Kidney capillary endothelial cell (primary cell): ENCODE measurements at places on chromosomes 6 and 20.

GRCh38 chr20:25984933-25985332, 288.3 kb upstream of the ZNF337 start:
- peak; percentile 11 for DNase-seq

DNA sequence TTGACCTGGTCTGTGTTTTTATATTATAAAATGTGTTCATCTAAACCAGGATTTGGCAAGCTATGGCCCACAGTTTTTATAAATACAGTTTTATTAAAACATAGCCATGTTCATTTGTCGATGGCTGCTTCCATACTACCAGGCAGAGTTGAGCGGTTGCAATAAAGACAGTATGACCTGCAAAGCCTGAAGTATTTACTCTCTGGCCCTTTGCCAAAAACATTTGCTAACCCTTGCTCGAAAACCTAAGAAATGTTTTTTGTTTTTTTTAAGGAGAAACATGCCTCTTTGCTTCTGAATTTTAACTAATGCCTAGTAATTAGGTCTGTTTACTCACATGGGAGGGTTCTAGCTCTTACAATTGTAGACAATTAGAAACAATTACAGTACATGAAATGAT, 67.4 kb upstream of the SMIM28 start:
- no peak for DNase-seq

DNA sequence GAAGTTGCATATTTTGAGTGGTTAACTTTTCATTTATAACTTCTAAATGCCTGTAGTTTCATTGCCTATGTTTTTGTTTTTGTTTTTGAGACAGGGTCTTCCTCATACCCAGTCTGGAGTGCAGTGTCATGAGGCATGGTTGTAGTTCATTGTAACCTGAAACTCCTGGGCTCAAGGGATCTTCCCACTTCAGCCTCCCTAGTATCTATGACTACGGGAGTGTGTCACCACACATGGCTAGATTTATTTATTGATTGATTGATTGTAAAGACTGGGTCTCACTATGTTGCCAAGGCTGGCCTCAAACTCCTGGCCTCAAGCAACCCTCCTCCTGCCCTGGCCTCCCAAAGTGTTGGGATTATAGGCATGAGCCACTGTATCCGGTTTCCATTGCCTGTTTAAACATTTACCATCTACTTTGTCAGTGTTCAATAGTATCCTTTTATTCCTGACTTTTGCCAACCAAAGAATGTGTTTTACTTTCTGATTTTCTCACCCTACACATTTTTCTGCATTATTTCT, 144.6 kb downstream of the CDKAL1 start:
- DNase-seq, result no peak

DNA sequence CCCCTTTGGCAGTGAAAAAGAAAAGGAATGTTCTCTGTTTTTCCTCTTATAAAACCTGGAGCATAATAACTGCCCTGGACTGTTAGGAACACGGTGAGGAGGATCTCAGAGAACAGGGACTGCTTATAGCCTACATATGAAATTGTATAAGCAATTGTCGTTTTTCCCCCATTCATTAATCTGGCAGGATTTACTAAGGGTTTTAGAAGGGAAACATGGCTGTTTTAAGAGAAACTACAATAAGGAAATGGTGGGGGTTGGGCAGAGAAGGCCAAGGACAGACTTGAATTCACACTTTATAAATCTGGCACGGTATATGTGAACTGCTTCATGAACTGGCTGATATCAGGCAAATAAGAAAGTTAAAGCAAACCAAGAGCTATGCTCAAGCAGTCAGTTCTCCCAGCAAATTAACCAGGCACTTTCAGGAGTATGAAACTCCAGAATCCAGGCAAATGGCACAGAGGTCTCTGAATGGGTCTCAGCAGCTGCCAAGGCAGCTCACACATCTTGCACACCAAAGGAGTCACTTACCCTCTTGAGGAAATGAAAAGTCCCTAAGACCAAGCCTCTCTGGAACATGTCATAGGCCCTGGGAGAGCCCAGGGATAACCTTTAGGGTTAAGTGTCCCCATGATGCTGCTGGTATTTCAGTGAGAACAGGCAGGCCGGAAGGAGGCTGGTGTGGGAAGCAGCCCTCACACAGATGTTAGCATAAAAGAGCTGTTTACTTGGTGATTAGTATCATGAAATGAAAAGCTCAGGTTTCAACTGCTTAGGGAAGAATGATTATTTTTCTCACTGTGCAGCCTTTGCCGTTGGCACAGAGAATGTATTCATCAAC, 260.5 kb upstream of the MARCKS start:
- DNase-seq, result no peak

DNA sequence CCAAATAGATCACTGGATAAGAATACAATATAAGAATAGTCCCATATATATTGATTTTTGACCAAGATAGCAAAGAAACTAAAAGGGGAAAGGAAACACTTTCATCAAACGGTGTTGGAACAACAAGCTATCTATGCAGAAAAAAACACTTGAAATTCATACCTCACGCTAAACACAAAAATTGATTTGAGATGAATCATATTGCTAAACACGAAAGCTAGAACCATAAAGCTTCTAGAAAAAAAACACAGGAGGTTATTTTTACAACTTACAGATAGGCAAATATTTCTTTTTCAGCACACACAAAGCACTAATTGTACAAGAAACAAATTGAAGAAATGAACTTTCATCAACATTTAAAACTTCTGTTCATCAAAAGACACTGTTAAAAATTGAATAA, 36.7 kb upstream of the TMEM14A start:
- no peak for DNase-seq

DNA sequence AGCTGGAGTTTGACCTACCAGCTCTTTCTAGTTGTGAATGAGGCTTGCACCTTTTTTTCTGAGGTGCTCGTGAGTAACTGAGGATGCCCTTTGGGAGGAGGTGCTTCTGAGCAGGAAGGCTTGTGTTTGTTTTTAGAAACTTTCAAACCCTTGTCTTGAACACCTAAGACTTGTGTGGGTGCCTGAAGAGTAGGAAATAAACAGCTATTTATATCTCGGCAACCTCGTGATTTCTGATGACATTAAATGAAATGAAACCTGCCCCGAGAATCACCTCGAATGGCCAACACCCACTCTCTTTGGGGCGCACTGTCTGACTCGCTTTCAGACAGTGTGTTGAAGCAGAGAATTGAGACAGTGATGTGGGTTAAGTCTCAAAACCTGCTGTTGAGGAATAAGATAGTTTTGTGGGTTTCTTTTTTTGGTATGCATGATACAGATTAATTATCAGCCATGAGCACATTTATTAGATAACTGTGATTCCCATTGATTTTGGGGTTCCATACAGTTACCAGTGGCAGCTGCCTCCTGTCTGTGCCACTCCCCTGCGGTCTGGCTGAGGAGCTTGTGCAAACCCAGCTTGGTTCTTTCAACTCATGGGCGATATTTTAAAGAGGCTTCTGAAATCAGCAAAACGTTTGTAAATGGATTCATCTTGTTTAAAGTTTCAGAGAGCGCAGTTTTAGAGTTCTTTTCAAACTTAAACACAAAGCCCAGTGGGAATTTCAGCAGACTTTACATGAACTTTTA, 8.4 kb downstream of the IRF4 start:
- DNase-seq, result no peak

DNA sequence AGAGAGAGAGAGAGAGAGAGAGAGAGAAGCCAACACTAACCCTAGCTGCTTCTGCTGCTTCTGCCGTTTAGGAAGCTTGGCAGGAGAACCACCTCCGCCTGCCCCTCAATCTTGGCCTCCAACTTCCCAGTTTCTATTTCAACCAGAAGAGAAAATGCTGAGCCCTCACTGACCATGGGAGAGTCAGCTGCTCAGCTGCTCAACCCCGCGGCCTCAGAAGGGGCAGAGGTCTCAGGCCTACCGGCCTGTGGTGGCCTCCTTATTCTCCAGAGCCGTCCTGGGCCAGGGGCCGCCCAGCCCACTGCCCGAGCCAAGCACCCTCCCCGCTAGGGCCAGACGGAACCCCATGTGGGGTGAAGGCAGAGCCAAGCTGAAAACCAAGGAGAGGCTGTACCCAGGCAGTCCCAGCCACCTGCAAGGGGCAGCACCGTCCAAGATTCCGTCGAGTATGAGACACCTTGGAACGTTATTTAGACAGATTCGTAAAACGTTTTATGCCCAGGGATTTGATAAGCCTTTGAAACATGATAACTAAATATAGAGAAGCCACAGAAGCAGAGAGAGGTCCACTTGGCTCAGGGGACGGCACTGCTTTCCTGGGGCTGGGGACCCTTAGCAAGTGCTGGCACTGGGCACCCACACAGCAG, 116.6 kb downstream of the DLL1 start:
- DNase-seq, result no peak

DNA sequence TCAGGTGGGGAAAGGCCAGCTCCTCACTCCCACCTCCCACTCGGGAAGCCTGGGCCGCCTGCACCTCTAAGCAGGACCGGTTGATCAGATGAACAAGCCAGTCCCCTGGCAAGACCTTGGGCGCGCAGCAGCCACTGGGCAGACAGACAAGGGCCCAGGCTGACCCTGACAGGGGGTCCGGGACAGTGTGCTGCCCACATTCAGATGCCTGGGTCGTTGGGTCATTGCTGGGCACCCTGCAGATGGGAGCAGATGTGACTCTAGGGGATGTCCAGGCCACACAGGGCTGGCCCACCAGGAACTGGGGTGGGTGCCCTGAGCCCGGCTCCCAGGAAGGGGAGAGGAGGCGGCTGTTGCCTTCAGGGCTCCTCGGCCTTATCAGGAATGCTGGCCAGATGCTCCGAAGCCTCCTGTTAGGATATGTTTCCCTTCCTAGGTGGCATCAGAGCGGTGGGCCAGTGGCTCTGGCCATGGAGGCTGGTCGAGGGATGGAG, 17.3 kb upstream of the FRMD1 start:
- DNase-seq, result no peak

DNA sequence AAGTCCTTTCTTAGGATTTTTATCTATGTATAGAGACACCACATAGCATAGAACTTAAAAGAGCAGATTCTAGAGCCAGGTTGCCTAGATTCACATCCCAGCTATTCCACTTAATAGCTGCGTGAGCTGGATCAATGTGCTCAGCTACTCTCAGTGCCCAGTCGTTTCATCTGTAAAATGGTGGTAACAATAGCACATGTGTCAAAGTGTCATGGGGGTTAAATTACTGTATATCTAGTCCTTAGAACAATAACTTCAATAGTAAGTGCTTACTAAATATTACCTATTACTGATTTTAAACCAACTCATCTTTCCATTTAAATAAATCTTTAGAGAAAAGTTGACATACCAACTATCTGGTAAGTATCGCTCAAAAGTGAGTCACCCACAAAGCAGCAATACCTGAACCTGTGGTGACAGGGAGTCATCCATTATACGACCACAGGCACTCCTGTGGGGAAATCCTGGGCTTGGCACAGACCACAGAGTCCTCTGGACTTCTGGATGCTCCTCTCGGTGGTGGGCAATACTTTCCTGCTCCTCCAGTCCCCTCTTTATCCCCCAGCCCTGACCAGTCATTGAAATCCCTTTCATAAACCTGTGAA, 154.8 kb downstream of the PDSS2 start:
- DNase-seq, result no peak

DNA sequence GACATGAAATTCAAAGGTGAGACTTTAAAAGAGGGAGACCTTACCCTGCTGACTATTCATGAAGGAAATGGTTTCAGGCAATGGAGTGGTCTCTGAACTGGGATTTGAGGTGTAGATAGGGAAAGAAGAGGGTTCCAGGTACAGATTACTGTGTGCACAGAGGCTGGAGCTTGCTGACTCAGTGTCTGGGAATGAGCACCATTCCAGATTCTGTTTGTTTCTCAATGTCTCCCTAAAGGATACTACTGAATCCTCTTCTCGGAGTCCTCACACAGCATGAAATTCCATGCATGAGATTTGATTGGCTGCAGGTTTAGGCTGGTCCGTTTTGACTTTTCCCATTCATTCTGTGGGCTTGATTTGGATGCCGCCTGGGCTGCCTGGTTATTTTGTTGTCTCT, 49.0 kb downstream of the PPP1R14C start:
- no peak for DNase-seq

GRCh38 chr6:74091136-74091793, 395.3 kb downstream of the CD109 start:
- DNase-seq, result peak; percentile 58

DNA sequence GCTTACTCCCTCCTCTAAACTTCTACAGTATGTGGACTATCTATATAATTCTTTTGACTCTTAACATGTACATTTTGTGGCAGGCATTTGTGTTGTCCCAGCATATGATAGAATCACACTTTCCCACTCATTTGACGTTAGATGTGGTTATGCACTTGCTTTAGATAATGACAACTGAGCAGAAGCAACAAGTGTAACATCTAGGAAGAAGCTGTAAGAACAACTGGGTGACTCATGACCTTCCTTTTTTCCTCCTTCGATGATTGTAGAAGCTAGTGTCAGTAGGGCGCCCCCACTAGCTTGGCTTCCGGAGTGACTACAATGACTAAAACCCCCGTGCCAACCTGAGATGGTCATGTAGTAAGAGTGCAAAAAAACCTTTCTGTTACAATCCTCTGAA, 74.6 kb upstream of the CEP85L start:
- no peak for DNase-seq

DNA sequence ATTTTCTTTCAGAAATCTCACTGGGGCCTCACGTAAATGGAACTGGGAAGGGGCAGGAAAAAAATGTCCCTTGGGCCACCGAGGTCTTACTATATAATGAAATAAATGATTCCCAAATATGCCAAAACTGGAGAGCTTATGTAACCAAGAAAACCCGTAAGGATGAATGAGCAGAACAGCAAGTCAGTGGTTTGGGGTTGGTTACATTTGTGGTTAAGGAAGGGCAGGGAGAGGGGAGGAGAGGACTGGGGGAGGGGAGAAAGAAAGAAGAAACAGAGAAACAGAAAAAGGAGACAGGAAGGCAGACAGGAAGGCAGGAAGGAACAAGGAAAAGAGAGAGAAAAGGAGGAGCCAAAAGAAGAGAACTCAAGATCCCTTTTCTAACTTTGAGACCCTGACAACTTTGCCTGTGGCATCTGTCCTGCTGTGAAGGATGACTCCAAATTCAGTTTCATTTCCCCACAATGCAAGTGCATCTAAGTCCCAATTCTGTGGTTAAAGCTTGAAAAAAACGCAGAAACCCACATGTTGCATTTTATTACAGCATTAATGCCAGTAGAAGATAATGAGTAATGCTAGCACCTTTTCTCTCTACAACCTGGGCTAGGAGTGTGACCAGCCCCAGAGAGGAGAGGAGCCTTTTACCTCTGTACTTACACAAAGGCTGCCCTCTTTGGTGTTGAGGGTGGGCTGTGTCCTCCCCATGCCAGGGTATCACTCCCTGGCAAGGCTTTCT, 10.8 kb upstream of the ARMC2 start:
- DNase-seq, result no peak

DNA sequence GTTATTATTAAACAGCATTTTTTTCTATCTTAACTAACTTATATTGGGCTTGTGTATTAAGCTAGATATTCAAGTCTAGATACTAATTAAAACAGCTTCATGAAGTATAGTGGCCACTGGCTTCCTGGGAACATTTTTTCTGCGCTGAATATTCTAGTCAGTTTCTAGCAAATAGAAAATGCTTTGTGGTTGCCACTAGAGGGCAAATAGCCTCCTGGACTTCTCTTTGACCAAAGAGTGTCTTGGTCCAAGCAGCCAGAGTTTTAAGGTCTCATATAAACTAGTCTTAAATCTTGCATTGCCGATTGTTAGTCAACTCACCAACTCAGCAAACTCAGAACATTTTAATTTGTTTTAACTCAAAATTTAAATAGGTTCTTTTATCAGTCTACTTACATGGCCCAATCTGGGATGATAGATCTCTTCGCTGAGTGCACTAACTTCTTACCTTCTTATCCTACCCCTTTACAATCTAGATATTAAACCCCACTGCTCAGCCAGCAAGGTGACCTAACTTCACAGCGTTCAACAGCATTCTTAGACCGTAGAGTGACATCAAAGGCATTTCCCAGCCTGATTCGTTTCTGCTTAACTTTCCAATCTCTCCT, 24.6 kb upstream of the ID4 start:
- peak; percentile 27 for DNase-seq

GRCh38 chr6:133435065-133435728, 194.0 kb downstream of the EYA4 start:
- no peak for DNase-seq
